Fibroblast of mammary gland (primary cell): ENCODE measurements at places on chromosomes 3 and 15.
A peak's percentile ranks its signal among the peaks of the same experiment; 100 is the strongest.

DNA sequence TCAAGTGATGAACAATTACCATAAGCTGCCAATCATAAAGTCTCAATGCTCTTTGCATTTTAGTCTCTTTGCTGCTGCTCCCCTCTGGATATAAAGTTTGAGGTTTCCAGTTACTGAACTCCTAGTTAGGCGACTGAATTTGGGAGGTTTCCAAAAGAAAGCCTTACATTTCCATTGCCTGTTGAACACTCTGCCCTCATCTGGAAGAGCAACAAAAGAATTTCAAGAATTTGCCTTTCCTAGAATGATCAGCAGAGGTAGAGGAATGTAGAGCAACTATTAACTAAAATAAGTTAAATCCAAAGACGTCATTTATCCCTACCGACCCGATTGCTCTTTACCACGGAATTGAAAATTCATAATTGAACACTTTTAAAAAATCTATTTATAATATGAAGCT is 53.4 kb upstream of the PRICKLE2 start:
- DNase-seq = no peak

GRCh38 chr3:187522293-187522692 is 147.9 kb downstream of the SST start:
- no peak for DNase-seq

GRCh38 chr15:92809880-92810361 is 90.2 kb upstream of the CHD2 start:
- DNase-seq = peak; percentile 49

DNA sequence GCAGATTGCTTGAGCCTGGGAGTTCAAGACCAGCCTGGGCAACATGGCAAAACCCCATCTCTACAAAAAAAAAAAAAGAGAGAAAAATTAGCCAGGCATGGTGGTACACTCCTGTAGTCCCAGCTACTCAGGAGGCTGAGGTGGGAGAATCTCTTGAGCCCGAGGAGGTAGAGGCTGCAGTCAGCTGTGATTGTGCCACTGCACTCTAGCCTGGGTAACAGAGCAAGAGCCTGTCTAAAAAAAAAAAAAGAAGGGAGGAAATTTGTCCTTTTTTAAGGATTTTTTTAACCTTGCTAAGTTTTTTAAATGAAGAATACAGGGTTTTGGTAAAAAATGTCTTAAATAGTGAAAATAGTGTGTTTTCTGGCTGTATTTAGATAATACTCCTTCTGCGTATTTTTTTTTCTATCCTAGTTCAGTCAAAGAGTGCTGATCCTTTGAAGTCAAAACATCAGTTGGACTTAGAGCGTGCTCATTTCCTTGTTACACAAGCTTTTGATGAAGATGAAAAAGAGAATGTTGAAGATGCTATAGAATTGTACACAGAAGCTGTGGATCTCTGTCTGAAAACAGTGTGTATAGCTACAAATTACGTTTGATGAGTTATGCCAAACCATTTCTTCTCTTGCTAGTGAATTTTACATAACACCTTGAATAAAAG is 11.1 kb downstream of the CAPN7 start:
- no peak for DNase-seq

GRCh38 chr3:61595826-61596225 is 34.5 kb downstream of the PTPRG start:
- DNase-seq = no peak

DNA sequence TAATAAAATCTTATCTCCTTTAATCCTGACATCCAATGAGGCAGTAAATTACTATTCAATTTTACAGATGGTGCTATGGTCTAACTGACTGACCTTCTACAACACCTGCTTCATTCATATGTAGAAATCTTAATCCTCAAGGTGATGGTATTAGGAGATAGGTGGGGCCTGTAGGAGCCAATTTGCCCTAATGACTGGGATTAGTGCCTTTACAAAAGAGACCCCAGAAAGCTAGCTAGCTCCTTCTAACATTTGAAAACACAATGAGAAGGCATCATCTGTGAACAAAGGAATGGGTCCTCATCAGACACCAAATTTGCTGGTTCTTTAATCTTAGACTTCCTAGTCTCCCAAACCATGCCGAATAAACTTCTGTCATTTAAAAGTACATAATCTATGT is 137.4 kb upstream of the UBP1 start:
- DNase-seq = no peak
